Spleen (tissue), 13 donors: ENCODE measurements at places on chromosomes 7 and 10.

DNA sequence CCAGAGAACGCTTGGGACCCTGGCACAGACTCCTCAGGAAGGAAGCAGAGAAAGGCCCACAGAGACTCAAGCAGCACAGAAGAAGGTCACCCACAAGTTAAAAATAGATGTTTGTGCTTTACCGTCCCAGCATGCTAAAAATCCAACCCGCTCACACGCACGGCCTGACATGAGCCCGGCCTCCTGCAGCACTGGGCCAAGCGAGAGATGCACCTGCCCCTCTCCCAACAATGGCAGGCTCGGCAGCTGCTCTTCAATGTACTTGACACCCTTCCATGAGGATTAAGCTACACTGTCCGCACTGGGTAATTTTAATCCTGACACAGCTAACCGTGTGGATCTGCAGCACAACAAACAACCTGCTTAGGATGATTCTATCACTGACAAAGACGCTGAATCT lies 9.3 kb downstream of the DIP2C start:
- DNase-seq: no peak

DNA sequence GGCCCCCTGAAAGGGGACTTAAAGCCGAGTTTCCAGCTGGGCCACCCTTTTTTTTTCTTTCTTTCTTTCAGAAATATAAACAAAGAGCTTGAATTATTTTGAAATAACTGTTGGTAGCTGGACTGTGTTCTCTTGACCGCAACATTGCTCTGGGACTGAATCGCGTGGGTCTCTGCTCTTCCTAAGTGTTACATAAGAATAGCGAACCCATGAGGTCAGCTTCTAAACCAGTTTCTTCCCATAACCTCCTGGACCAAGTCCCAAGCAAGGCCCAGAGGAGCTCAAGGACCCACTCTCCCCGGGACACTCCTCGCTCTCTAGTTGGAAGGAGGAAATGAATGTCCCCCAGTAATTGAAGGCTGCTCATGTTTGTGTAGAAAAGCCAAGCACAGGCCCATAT lies 91.1 kb downstream of the CXCL12 start:
- no peak for DNase-seq

DNA sequence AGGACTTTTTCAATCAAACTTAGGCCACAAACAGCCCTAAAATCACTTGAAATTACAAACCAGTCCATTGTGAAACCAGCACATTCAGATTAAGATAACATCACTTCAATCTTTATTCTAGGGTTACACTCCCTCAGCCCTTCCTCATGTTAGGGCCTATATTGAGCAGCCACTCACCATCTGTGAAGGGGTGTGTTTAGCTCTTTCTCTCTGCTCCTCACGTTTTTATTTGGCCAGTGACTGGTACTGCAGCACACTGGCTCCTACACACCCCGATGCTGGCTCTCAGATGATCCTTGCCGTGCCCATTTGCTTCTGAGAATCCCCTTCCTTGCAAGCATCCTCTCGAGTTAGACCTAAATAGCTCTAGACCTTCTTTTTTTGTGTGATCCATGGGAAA lies 604.5 kb downstream of the INHBA start:
- no peak for DNase-seq

GRCh38 chr7:92547579-92547978 lies 19.0 kb downstream of the RBM48 start:
- DNase-seq: peak; percentile 54

GRCh38 chr7:104795616-104796398 lies 218.2 kb upstream of the KMT2E start:
- no peak for DNase-seq

- DNase-seq: no peak
Observed at GRCh38 chr10:9362721-9363120, 1308.2 kb downstream of the GATA3 start.
